HT1080 (cell line): ENCODE measurements at places on chromosomes 12 and 14.
A peak's percentile ranks its signal among the peaks of the same experiment; 100 is the strongest.

DNA sequence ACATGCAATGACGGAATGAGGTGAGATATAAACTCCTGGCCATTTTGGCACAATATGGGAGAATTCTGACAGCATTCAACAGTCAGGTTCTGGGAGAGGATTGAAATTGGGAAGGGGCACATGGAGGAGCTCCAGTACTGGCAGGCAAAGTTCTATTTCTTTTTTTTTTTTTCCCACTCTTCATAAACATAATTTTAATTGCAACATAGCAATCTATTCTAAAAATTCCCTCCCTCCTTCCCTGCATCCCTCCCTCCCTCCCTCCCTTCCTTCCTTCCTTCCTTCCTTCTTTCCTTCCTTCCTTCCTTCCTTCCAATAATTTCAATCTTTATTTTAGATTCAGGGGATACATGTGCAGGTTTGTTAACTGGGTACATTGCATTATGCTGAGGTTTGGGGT is 93.2 kb downstream of the PTCSC3 start:
- no peak for DNase-seq

DNA sequence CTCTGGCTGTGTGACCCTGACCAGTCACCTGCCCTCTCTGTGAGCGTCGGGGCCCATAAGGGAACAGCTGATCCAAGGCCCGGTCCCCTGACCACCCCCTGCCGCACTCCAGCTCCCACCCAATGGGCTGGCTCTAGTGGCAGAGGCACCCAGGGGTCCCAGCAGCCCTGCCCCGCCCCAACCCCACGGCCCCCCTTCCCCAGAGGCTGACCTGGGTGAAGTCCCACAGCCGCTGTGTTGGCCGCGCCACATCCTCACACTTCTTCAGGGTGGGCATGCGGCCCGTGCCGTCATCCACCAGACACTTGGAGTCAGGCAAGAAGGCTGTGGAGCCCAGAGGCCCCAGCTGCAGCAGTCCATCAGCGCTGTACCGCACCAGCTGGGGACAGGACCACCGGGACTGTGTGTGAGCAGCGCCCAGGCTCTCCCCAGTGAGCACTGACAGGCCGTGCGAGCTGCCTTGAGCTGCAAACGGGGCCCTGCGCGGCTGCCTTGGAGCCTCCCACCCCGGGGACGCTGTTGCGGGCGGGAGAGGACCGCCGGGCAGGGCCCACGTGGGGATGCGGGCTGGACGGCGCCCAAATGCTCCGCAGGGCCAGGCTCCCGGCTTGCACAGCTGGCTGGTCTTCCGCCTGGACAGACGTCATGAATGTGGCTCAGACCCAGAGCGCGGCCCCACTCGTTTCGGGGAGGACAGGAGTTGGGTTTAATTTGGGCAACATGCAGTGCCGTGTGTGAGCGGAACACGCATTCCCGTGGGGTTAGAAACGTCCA is 53.5 kb downstream of the NOC4L start:
- DNase-seq = no peak

DNA sequence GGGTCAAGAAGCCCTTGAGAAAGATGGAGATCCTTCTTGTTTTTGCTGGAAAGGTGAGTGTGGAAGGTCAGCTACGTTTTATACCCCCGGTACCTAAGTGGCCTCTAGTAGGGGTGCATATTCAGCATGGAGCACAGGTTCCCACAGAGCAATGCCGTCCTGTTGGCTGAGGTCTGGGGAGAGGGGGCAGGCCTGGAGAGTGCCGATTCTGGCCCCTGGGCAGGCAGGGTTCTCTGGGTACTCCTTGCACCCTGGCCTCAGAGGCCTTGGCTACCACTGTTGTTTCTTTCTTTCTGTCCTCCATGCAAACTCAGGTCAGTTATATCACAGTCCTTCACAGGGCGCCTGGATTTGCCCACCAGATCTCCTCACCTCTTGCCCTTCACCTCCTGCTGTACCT is 8.5 kb downstream of the RBP5 start:
- DNase-seq = no peak

- peak; percentile 65 for DNase-seq
These were observed at the start of gene IFI27 for GRCh38 chr14:94110552-94111181. TSS of gene IFI27 (plus strand) at chr14:94110736.

GRCh38 chr12:6281081-6281809 is 29.2 kb upstream of the PLEKHG6 start:
- no peak for DNase-seq

DNA sequence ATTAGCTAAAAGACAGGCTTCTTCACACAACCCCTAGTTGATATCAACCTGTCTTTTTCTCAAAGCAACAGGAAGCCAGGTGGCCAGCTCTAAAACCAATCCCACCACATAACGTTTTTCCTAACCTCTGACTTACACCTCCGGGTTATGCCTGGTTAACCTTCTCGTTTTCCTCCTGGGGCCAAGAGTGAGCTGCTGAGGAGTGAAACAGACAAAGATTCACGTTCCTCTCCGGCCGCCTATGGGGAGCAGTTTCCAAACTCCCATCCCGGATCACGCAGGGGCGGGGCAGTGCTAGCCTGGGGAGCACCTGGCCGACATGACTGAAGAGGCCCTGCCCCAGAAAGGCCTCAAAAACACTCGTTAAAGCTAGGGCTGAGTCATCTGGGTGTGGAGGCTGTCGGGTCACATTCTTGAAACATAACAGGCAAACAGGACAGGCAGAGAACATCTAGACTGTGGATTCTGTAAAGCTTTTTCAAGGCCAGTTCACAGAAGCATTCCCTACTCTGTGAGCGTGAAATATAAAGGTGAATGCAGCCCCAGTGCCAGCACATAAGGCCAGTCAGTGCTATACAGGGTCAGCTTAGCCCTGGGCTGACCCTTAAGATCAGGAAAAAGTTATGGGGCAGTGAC is 25.9 kb upstream of the LGALS3 start:
- peak; percentile 93 for DNase-seq

GRCh38 chr12:31527083-31527482 is 63.9 kb downstream of the DENND5B start:
- no peak for DNase-seq

- DNase-seq = no peak
These were observed 126.1 kb downstream of the SLC38A6 start for GRCh38 chr14:61106959-61107641.

DNA sequence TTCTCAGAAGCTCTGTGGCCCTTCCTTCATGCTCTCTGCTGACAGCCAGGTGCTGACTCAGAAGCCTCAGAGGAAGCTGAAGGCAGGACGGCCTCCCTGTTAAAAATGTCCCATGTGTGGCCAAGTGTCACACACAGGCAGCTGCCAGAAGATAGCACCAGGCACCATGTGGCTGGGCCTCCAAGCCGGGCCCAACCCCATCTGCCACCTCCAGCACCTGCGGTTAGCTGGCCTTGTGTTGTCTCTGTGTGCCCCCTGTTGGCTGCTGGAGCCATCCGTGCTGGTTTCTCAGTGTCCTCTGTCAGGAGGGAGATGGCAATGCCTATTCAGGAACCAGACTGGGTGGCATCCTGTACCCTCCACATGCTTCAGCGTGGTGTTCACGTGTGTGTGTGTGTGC is 63.2 kb downstream of the TSPAN11 start:
- peak; percentile 13 for DNase-seq

GRCh38 chr12:62601765-62602164 is 135.1 kb downstream of the MON2 start:
- DNase-seq = no peak

DNA sequence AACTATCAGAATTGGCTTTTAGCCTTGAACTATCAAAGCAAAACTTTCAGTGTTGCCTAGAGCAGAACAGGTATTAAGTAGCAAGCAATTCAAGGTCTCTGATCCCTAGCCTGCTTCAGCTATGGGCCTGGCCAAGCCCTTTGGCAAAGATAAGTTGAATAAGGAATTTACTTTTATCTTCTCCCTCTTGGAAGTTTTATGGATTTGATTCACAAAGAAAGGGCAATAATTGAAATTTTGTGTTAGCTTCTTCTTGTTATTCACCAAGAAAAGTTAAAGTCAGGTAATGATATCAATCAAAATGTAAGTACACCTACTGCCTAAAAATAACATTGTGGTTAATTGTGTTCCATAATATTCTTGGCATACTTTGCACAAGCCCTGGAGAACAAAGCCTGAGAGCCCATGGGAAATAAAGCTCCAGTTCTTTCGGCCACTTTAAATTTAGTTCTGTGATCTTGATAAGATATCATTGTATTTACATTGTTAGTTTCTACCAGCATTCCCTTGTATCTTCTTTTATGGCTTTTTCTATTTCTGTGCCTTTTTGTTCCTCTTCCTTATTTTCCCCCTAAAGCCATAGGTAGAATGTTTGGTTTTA is 158.0 kb downstream of the RAD51B start:
- DNase-seq = no peak
